ENCODE measurements at places on chromosomes 1 and 21. TPM values are rescaled to one million over a fixed set of nuclear protein-coding genes. Genes with fewer than 3 reads are reported as not detected.

ERICH3 gene
- 2.1 TPM for total RNA-seq

S100A7 gene
- total RNA-seq: 0.97 TPM

BRINP2 gene
- 0.07 TPM for total RNA-seq

HCN3 gene
- total RNA-seq: 7.1 TPM

C1QB gene
- total RNA-seq: 43.6 TPM

KCNJ15 gene
- 0.34 TPM for total RNA-seq

FAM3B gene
- 7.7 TPM for total RNA-seq

GRCh38 chr21:31476263-31477022, 132.4 kb upstream of the TIAM1 start:
- no peak for DNase-seq
- no peaks in the 10 kb centered on the region for H3K27me3 ChIP-seq
- no peak overlapping the region for H3K4me3 ChIP-seq
- no peak overlapping the region for H3K27ac ChIP-seq
- no peaks in the 10 kb centered on the region for H3K4me1 ChIP-seq

DNA sequence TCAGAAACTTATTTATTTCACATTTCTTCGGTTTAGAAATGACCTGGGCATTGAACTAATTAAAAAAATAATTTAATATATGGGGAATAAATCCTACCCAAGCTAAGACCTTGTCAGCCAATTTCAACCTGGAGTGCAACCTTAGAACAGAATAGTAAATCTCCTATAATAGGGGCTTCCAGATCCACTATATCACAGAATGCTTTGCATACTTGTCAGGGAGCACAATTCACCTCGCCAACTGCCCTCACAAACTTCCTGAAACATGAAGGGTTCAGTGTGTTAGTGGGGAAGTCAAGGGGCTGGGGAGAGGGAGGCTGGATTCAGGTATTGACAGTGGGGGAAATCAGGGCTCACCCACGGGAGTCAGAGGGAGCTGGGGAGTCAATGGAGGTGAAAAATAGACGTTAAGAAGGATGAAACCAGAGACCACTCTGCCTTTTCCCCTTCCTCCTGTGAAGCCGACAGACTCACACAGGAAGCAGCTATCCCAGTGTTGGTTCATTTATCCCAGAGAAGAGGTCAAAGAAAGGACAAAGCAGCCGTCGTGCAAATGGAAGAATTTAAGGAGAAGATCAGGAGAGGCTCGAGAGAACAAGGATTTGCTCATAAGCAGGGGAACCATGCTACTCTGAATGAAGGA, 453.3 kb downstream of the NUF2 start:
- no peaks in the 10 kb centered on the region for H3K27me3 ChIP-seq
- no peaks in the 10 kb centered on the region for H3K36me3 ChIP-seq
- H3K4me1 ChIP-seq: no peaks in the 10 kb centered on the region
- H3K27ac ChIP-seq: no peak overlapping the region

- no peak overlapping the region for H3K4me3 ChIP-seq
- H3K36me3 ChIP-seq: no peaks in the 10 kb centered on the region
- no peaks in the 10 kb centered on the region for H3K27me3 ChIP-seq
- H3K27ac ChIP-seq: no peak overlapping the region
- DNase-seq: no peak
- peaks cover 5% of the 10 kb centered on the region for H3K4me1 ChIP-seq
Measured at GRCh38 chr1:241658081-241658793, 6.2 kb downstream of the WDR64 start.

DNA sequence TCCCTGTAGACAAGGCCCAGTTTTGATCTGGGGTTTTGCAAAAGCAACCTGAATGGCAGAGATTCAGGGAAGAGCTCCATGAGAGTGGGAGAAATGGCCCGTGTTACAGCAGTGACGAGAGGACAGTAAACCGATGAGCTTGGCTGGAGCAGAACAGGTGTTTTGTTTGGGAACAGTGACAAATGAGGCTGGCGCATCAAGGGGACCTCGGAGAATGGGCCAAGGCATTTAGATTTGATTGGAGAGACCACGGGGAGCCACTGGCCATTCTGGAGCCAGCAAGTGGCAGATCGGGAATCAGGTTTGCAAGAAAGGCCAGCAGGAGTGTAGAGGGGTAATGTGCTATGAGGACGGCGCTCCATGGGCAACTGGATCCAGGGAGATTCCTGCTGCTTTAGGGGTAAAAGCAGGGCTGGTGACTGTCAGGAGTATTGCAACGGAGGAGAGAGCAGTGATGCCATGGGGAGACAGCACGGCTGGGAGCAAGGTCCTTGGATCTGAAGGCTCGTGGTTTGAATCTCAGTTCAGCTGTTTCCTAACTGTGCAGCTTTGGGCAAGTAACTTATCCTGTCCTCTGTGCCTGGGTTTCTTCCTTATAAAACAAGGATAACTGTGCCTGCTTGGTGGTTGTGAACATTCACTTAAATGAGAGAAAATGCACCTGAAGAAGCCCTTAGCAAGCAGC, 9.9 kb upstream of the KLHDC7A start:
- H3K4me3 ChIP-seq: no peak overlapping the region
- H3K27ac ChIP-seq: no peak overlapping the region
- H3K4me1 ChIP-seq: no peaks in the 10 kb centered on the region
- DNase-seq: no peak
- no peaks in the 10 kb centered on the region for H3K36me3 ChIP-seq
- no peaks in the 10 kb centered on the region for H3K27me3 ChIP-seq

DNA sequence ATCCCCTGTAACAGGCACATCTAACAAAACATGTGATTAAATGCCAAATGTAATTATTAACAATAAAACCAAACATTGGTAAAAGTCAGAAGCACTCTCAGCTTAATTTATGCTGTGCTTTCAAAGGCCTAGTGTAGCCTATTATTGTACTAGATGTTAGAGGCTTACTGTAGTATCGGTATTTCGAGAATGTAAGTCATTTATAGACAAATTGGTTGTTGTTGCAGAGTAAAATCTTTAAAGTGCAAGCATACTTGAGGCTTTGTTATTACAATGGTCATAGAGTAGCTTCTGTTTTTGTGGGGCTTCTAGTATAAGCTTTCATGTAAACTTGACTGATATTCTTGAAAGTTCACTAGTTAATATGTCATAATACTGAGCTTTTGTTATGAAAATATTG, 965.8 kb downstream of the PLA2G4A start:
- H3K27me3 ChIP-seq: no peaks in the 10 kb centered on the region
- H3K4me1 ChIP-seq: no peaks in the 10 kb centered on the region
- DNase-seq: no peak

GRCh38 chr1:25031966-25032667, 102.0 kb upstream of the RUNX3 start:
- H3K27ac ChIP-seq: no peak overlapping the region
- H3K4me1 ChIP-seq: no peaks in the 10 kb centered on the region
- H3K4me3 ChIP-seq: no peak overlapping the region
- no peak for DNase-seq
- no peaks in the 10 kb centered on the region for H3K36me3 ChIP-seq

DNA sequence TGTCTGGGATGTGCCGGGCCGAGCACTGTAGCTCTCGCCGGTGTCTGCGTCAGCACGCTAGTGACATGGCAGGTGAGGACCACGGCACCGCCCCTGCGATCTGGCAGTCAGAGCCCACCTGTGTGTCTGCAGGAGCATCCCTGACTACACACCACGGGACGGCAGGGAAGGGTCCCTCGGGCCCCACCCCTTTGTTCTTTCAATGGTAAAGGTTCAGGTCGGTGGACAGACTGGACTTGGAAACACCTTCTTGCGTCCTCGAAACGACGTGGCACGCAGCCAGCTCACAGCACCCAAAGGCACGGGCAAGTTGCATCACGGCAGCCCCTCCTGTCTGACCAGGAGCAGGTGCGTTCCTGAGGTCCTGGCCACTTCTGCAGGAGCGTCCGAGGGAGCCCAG, 3.7 kb upstream of the SAMD11 start:
- H3K4me1 ChIP-seq: peaks cover 18% of the 10 kb centered on the region
- H3K36me3 ChIP-seq: no peaks in the 10 kb centered on the region
- peaks cover 2% of the 10 kb centered on the region for H3K27me3 ChIP-seq
- no peak for DNase-seq
- no peak overlapping the region for H3K27ac ChIP-seq
- no peak overlapping the region for H3K4me3 ChIP-seq

DNA sequence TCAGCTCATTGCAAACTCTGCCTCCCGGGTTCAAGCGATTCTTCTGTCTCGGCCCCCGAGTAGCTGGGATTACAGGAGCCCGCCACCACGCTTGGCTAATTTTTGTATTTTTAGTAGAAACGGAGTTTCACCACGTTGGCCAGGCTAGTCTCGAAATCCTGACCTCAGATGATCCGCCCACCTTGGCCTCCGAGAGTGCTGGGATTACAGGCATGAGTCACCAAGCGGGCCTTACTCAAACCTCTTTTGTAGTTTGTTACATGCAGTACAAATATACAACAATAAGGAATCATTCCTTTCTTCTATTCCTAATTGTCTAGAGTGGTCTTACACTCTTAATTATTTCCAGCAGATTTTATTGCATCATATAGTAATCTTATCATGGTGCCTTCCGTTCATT, 16.6 kb downstream of the SPATA17 start:
- no peak overlapping the region for H3K27ac ChIP-seq
- H3K36me3 ChIP-seq: no peaks in the 10 kb centered on the region
- DNase-seq: no peak
- no peaks in the 10 kb centered on the region for H3K4me1 ChIP-seq
- no peak overlapping the region for H3K4me3 ChIP-seq

DNA sequence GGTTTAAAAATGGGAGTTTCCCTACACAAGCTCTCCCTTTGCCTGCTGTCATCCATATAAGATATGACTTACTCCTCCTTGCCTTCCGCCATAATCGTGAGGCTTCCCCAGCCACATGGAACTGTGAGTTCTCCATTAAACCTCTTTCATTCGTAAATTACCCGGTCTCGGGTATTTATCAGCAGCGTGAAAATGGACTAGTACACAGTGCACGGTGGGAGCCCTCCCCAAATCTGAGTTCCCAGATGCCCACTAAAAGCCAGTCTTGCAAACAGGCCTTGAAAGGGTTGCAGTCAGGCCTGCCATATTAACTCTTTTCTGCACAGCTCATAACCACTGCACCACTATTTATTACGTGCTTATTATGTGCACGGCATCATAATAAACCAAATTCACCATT, 400.9 kb downstream of the PRDM2 start:
- H3K27ac ChIP-seq: no peak overlapping the region
- no peaks in the 10 kb centered on the region for H3K4me1 ChIP-seq
- DNase-seq: no peak

GRCh38 chr1:208599063-208599462, 354.9 kb upstream of the PLXNA2 start:
- H3K4me3 ChIP-seq: no peak overlapping the region
- DNase-seq: no peak
- no peaks in the 10 kb centered on the region for H3K36me3 ChIP-seq
- no peak overlapping the region for H3K27ac ChIP-seq
- no peaks in the 10 kb centered on the region for H3K27me3 ChIP-seq

DNA sequence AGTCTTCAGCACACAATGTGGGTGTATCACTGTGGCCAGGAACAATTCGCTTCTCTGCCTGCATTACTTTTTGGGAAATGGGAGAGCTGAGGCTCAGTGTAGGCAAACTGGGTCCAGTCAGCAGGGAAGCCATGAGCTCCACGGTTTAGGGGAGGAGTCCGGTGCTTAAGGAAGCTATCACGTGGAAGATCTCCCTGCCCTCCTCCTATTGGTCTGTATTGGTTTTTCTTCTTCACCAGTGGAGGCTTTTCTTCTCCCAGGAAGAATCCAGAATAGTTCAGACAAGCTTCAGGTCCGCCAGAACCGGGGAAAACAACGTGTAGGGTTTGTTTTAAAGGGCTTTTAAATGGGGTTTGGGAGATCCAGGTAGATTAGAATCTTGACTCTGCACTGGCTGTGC, 156.2 kb upstream of the CAMK1G start:
- no peak for DNase-seq
- H3K4me3 ChIP-seq: no peak overlapping the region
- no peaks in the 10 kb centered on the region for H3K27me3 ChIP-seq
- no peak overlapping the region for H3K27ac ChIP-seq

DNA sequence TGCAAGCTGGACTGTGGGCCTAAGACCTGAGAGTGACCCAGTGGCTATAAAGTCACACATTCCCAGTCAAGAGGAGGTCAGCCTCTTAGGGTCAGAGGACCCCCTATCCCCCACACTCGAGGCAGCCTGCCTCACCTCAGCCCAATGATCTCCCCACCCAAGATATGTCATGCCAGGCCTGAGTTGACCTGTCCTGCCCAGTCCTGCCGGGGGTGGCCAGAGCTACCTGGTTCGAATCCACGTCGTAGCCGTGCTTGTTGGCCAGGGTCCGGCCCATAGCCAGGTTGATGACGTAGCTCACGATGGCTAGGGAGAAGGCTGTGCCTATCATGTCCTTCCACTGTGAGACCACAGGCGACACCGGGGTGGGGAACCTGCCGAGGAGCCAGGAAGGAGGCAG, 15.6 kb downstream of the SLC26A9 start:
- no peak overlapping the region for H3K4me3 ChIP-seq
- no peak for DNase-seq
- no peaks in the 10 kb centered on the region for H3K27me3 ChIP-seq
- H3K27ac ChIP-seq: no peak overlapping the region
- no peaks in the 10 kb centered on the region for H3K4me1 ChIP-seq
- no peaks in the 10 kb centered on the region for H3K36me3 ChIP-seq

DNA sequence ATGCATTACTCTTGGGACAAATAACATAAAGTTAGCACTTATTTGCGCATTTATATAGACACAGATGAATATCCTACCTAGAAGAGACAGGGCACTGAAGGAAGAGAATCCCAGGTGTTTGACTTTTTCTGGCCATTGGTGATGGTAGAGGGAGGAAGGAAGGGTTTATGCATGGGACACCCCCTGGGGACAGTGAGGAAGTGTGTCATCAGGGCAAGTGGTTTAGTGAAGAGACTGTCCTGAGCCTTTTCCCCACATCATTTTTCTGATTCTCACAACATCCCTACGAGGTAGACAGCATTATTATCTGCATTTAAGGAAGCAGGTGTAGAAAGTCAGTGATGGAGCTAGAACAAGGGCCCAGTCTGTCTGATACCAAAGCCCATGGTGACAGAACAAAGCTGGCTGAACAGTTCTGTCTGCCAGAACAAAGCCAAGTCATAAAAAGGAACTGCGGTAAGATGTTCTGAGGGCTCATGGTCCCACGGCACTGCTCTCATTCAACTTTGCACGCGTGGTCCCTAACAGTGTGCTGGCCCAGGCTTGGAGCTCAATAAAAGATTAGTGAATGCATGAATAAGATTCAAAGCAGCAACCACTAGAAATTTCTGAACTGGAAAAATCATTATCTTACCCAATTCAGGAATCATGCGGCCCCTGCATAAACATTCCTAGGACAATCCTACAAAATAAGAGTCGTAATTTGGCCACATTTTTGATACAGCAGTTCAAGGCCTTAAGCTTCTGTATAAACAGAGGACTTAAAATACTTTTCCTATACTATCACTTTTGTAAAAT, 12.2 kb upstream of the CDC42BPA start:
- no peak overlapping the region for H3K27ac ChIP-seq
- H3K4me1 ChIP-seq: no peaks in the 10 kb centered on the region
- DNase-seq: no peak
- H3K4me3 ChIP-seq: no peak overlapping the region
- no peaks in the 10 kb centered on the region for H3K27me3 ChIP-seq
- H3K36me3 ChIP-seq: no peaks in the 10 kb centered on the region
